Neural crest cell (in vitro differentiated cells): ENCODE measurements at places on chromosomes 11 and 22. TPM values are rescaled to one million over a fixed set of nuclear protein-coding genes. Genes with fewer than 3 reads are reported as not detected.

DNA sequence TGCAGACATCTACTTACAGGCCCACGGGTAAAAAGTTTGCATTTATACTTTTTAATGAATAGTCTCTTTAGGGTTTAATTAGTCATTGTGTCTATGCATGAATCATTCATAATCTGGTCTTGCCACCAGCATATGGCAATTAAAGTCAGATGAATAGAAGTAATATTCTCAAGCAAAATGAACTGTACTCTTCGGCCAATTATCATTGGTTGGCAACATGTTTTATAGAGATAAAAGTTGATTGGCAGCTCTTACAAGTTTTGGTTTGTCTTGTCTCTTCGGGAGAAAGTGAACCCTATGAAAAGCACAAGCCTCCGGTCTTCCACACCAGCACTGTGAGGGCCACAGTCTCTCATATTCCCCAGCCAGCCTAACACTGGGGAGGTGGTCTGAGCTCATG, 97.8 kb downstream of the OSBP2 start:
- DNase-seq: no peak

DNA sequence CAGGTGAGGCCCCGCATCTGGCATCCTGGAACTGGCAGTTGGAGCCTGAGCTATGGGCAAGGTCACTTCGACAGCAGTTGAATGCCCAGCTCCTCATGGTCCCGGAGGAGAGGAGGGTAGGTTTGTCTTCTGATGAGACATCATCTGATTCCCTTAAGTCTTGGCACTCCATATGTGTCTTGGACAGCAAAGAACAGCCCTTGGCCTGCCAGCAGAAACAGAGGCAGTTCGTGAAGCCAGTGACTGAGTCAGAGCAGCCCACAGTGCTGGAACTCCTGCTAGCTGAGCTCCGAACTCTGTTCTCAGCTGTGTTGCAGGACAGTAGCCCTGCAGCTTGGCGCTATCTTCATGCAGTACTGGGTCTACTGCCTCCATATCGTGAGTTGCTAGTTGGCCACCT, 1.0 kb downstream of the DNHD1 start:
- no peak for DNase-seq

DNA sequence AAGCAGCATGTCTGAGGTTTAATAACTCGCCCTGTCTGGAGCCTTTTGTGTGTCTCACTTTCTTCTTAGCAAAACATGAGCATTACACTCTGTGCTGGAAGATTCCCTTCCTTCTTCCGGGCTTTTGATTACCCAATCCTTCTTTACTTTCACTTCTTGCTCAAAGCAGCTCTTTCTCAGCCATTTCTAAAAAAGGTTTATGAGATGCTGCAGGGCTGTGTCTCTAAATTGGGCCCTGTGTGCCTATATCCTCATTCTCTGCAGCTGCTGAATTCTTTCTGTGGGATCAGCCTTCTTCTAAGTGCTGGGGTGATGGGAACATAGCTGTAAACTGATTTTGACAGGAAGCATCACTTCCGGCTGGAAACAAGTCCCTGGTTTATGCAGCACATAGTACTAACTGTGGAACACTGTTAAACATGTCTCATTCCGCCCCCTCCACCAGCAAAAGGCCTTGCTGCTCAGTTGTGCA, 71.8 kb downstream of the PIWIL4 start:
- no peak for DNase-seq

DNA sequence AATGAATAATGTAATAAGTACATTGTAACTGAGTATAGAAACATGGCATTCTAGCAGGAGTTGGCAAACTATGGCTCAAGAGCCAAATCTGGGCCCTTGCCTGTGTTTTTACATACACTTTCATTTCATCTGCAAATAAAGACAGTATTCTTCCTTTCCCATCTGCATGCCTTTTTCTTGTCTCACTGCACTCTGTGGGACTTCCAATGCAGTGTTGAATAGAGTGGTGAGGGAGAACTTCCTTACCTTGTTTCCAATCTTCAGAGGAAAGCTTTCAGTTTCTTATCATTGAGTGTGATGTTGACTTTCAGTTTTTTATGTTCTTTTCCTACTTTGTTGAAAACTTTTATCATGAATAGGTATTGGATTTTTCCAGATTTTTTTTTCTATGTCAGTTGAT, 82.1 kb downstream of the USP47 start:
- no peak for DNase-seq

- DNase-seq: no peak
Measured at GRCh38 chr11:5892908-5893307, at the start of gene OR52E5. OR52E5 (plus strand) TSS chr11:5893208; CDS start chr11:5900777, 7,569 bp downstream.

- no peak for DNase-seq
Measured at GRCh38 chr22:23282089-23282501, 101.8 kb downstream of the BCR start.

DNA sequence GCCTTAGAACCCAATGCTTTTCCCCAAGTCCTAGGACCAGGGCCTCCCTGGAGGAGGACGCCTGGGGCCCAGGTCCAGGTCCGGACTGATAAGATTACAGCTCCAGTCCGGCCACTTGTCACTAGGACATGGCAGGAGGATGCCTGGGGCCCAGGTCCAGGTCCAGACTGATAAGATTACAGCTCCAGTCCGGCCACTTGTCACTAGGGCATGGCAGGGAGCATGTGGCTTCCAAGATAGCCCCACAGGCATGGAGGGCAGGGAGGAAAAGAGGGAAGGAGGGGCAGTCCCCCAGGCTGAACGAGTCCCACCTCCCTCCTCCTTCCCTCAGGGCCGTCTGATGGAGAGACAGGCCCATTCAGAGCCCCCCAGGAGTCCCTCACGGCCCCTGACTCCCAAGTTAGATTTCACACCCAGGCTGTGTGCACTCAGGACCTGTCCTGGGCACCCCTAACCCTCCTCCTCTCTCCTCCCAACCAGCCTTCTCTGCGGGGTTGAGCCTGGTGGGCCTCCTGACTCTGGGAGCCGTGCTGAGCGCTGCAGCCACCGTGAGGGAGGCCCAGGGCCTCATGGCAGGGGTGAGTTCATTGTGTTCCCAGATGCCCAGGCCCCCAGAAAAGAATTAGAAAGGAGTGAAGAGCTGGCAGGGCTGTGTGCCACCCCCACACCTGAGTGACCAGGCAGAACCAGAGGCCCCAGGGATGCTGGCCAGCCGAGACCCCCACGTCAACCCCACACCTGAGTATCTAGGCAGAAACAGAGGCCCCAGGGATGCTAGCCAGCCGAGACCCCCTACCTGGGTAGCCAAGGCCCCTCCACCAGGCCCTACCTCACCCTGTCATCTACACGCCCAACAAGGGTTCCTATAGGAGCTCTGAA, 2.1 kb downstream of the TSPAN32 start:
- DNase-seq: no peak

- DNase-seq: no peak
Measured at GRCh38 chr11:46267930-46268329, 9.5 kb upstream of the CREB3L1 start.

DNA sequence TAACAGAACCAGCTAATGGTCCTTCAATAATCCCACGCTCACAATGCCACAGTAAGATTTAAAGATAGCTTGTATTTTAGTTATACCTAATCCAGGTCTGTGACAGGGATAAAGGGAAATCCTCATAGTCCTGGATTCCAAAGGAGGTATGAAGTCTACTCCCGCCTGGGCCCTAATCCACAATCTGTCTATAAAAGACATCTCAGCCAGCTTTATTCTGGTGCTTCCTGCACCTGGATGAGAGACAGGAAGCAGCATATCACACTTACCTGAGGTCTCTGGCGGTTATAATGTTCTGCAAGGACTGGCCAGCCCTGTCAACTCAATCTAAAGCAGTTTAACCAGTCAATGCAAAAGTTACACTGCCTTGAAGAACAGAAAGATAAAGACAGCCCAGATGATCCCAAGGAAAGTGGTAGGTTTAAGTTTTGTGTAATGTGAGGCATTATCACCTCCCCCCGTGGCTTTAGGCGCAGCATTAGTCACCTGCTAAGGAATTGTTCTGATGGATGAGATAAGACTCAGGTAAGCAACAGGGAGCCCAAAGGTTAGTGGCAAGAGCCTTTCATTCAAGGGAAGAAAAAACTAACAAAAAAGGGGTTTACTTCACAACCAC, 57.6 kb downstream of the PLEKHA7 start:
- no peak for DNase-seq

- no peak for DNase-seq
Measured at GRCh38 chr22:43257549-43257948, 70.6 kb upstream of the TTLL12 start.

GRCh38 chr11:64395545-64396078, 36.6 kb downstream of the RPS6KA4 start:
- no peak for DNase-seq

GRCh38 chr11:109197656-109198055, 224.3 kb upstream of the C11orf87 start:
- DNase-seq: no peak

DNA sequence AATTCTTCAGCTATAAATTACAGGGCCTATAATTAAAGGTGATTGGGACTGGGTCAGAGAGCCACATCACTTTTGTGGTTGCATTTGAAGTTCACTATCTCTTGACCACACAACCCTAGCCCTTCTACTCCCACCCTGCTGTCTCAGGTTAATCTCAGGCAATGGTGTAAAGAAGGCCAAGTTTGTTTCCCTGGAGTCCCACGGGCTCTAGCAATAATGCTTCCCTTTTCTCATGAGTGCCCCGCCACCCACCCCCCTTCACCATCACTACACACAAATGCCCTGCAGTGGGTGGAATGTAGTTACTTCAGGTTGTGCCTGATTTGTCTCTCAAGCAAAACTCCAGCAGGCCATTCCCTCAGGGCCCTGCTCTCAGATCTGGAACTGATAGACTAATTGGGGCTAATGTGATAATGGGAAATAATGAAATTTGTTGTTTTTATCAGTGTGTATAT, 1.8 kb upstream of the EHF start:
- no peak for DNase-seq

DNA sequence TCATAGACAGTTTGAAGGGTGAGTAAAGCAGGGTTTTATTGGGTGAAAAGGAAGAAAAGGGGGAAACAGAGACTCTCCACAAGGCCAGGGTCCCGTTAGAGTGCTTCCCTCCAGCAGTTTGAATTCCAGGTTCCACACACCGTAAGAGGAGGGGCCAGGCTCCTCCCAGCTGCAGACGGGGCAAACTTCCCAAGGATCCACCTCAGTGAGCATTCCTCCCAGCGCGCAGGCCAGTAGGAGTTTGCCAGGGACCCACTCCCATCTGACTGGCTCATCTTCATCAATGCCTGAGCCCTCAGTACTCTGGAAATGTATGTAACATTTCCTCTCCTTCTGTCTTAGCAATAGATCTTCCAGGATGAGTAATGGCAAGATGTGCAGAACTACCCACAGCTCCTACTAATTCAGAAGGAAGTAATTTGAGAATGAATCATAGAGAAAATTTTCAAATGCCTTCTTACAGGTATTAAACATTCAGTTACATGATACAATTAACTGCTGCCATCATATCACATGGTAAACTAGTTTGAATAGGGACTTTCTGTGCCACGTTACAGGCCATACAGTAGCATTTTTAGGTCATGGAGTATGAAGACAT, 34.0 kb upstream of the TRPC6 start:
- DNase-seq: no peak

GRCh38 chr11:133403900-133404299, 128.4 kb downstream of the OPCML start:
- DNase-seq: no peak

DNA sequence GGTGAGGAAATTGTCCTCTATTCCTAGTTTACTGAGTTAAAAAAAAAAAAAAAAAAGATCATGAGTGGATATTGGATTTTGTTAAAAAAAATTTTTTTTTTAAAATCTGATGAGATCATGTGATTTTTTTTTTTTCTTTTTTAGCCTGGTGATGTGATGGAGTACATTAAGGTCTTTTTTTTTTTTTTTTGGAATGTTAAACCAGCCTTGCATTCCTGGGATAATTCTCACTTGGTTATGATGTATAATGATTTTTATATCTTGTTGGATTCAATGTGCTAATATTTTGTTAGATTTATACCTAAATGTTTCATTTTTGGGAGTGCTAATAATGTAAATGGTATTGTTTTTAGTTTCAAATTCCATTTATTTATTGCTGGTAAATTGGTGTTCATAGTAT, 43.3 kb downstream of the DDX10 start:
- no peak for DNase-seq

DNA sequence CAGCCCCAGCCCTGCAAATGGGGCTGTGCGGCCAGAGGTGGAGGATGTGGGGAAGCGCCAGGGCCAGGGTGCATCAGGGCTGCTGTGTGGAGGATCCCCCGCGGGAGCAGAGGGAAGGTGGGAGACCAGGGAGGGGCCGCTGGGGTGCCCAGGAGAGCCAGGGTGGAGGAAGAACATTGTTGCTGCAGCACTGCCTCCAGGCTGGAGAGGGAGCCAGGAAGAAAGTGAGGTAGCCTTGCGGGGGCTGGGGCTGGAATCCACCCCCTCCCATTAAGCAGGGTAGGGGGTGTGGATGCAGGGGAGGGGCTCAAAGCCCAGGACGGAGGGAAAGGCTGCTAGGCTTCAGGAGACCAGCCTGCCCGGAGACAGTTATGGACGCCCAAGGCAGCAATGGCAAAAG, 15.0 kb downstream of the CABP7 start:
- DNase-seq: no peak

DNA sequence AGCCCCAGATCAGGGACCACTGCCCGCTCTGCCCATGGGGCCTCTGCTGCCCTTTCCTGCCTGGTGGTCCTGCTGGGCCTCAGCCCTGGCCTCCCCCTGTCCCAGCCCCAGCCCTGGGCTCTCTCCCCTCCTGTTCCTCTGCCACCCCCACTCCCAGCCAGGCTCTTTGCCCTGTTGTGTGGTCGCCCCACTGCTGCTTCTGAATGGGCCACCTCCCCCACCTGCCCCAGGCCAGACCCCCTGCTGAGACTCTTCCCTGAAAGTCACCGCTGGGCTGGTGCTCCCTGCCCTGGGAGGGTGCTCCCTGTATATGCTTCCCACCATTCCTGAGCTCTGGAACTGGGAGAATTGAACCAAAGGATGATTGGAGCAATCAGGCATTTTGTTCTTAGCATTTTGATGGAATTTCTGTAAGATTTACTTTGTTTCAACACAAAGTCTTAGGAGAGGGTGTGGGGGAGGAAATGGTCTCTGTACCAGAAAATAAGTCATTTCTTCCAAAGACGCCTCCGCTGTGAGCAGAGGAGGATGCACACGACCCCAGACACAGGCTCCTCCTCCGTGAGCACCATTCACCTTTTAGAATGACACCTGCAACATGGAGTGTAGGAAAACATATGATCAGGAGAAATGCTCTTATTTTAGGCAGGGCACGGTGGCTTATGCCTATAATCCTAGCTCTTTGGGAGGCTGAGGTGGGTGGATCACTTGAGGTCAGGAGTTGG, 5.2 kb downstream of the APOBEC3B start:
- no peak for DNase-seq

The CARD16 gene
- total RNA-seq: not detected in 2 replicates

The CHEK1 gene
- 105 and 106 TPM in 2 replicates for total RNA-seq

The IGLL5 gene
- not detected in 2 replicates for total RNA-seq

The KDM4D gene
- total RNA-seq: 3.1 and 3.2 TPM in 2 replicates

The KCNJ11 gene
- 2.3 TPM in 2 replicates for total RNA-seq

The OLFML1 gene
- total RNA-seq: 0.84 and 1.1 TPM in 2 replicates

The C11orf91 gene
- total RNA-seq: 0.57 and 0.68 TPM in 2 replicates

The OR8B3 gene
- not detected in 2 replicates for total RNA-seq

The RFPL1 gene
- not detected in 2 replicates for total RNA-seq
